GM23338 (cell line): ENCODE measurements at places on chromosomes 3 and 15.
A peak's percentile ranks its signal among the peaks of the same experiment; 100 is the strongest.

GRCh38 chr3:58388550-58389091 is 45.0 kb downstream of the PDHB start:
- DNase-seq = peak; percentile 34

DNA sequence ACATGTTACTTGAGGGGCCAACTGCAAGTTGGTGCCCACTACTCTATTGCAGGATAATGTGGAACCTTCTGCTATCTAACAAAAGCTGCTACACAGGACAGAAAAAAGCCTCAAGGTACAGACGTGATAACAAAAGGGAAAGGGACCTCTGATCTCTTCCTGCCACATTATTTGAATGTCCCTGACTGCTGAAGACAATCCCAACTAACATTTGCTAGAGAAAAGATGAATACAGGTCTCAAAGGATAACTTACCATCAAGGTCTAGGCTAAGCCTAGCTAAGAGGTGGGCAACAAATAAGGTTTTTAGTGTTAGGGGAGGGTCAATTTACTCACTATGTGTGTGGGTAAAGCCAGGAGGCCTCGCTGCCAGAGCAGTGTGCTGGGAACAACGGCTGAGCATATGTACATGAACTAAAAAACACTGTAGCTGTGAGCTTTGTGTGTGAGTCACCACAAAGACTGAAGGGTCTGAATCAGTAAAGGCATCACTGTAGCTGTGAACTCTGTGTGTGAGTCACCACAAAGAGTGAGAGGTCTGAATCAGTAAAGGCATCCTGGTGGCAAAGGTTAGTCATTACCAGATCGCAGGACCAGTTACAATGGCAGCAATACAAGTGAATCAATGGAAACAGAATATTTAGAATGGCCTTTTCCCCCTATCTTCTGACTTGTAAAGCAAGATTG is 111.7 kb downstream of the LMLN start:
- DNase-seq = peak; percentile 72

DNA sequence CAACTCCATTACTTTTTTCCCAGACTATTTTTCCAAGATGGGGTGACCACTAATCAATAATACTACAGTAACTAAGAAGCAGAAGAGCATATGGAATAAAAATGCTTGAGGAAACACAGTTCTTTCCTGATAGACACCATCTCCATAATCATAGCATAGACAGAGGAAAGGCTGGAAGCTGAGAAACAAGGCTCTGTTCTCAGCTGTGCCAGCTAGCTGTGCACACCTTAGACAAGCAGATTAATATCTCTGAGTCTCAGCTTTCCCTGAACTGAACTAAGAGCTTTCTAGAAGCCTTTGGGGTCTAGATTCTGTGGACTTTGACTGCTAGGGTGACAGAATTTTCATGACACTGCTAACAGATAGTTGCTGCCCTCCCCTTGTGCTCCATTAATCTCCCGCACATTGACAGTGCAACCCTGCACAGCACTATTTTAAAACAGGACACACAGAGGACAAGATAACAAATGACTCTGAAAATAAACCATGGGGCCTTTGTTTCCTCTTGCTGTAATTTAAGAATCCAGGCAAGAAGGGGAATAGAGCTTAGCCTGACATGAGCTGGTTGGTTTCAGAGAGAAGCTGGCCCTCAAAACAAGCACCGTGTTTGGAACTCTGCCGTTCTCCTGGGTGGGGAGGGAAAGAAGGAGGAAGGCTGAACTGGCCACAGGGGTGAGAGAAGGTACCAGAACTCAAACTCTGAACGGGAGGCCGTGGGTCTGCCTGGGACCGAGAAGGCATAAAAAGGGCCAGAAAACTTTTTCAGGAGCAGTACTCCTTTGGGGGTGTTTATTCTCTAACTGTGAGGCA is 67.4 kb downstream of the ATP13A5 start:
- no peak for DNase-seq

DNA sequence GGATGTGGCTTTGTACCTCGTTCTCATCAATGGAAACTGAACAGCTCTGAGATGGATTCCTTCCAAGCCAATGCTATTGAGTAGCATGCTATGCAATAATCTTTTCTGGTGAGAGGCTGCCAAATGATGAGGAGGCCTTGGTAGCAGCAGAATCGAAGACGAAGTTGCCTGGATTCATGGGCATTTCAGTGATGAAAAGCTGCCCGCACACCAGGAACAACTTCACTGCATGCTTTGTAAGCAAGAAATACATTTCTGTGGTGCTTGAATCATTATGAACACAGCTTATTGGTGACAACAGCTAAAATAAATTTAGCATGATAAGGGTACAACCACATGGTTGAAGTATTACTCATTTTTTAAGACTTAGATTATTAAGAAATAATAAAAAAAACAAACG is 246.8 kb upstream of the ROBO1 start:
- DNase-seq = no peak

DNA sequence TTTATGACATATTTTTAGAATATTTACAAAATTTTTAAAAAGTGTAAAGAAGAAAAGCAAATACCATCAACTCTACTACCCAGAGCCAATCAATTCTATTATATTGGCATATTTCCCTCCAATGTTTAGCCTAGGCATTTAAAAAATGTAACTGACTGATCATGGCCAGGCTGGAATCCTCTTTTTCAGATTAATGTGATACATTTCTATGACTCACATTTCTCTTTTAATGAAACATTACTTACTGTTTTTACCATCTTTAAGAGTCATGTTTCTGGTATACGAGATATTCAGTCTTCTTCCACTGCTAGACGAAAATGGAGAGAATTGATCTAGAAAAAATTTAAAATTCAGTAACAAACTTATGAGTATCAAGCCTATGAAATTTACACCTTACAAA is 53.4 kb upstream of the DCUN1D1 start:
- no peak for DNase-seq

- no peak for DNase-seq
These were observed 129.4 kb downstream of the CHST2 start for GRCh38 chr3:143249014-143249413.

DNA sequence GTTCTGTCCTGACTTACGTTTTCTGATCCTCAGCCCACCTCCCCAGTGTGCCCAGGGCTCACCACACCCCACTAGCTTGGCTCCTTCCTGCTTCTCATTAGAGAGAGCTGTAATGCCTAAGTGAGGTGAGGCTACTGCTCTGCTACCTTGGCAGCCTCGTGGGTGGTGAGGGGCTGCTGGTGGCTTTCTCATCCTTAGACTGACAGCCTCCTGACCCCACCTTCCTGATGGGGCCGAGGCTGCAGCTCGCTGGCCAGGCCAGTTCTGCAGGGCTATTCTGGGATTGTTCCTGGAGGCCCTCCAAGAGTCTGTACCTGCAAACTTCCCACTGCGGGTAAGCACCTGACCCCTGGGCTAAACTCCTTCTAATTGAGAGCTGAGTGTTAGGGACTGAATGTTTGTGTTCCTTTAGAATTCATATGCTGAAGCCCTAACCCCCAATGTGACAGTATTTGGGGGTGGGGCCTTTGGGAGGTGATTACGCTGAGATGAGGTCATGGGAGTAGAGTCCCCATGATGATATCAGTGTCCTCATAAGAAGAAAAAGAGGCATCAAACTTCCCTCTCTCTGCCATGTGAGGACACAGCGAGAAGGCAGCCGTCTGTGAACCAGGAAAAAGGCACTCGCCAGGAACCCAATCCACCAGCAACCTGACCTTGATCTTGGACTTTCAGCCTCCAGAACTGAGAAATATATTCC is 38.1 kb upstream of the IQSEC1 start:
- DNase-seq = no peak

- DNase-seq = no peak
These were observed 14.2 kb downstream of the IFT80 start for GRCh38 chr3:160384639-160385318.

DNA sequence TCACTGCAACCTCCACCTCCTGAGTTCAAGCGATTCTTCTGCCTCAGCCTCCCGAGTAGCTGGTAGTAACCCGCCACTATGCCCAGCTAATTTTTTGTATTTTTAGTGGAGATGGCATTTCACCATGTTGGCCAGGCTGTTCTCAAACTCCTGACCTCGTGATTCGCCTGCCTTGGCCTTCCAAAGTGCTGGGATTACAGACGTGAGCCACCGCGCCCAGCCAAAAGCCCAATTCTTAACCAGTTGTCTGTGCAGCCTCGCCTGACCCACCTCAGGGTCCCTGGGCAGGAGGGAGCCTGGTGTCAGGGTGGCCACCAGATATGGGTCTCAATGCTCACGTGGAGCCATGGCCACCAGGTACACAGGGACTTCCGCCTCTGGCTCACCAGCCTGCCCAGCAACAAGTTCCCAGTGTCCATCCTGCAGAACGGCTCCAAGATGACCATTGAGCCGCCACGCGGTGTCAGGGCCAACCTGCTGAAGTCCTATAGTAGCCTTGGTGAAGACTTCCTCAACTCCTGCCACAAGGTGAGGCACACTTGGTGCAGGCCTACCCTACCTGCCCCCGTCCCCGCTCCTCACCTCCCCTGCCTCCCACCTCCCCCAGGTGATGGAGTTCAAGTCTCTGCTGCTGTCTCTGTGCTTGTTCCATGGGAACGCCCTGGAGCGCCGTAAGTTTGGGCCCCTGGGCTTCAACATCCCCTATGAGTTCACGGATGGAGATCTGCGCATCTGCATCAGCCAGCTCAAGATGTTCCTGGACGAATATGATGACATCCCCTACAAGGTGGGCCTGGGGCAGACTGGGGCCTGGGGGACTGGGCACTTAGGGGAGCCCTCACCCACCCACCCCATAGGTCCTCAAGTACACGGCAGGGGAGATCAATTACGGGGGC is 48.6 kb downstream of the SEMA3G start:
- no peak for DNase-seq

- DNase-seq = no peak
These were observed 265.1 kb downstream of the TJP1 start for GRCh38 chr15:29557171-29557570.

DNA sequence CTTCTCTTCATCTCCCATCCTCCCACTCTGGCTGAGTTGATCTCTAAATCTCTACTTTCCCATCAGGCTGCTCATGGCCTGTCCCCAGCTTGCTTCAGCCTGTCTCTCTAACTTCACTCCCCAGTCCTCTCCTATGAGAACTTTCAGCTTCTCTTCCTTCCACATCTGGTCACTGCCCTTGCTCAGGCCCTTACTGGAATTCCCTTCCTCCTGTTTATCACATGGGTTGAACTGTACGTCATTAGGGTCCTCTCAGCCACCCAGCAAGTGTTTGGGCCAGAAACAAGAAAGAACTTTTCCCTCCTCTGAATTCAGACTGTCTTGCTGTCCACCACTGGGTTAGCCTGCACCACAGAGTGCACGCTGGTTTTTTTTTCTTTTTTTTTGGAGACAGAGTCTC is 5.0 kb downstream of the PTPN23 start:
- DNase-seq = no peak

- DNase-seq = no peak
These were observed 393.6 kb downstream of the OTOL1 start for GRCh38 chr3:161890147-161890625.

GRCh38 chr15:69578787-69579583 is 126.4 kb downstream of the RPLP1 start:
- no peak for DNase-seq

DNA sequence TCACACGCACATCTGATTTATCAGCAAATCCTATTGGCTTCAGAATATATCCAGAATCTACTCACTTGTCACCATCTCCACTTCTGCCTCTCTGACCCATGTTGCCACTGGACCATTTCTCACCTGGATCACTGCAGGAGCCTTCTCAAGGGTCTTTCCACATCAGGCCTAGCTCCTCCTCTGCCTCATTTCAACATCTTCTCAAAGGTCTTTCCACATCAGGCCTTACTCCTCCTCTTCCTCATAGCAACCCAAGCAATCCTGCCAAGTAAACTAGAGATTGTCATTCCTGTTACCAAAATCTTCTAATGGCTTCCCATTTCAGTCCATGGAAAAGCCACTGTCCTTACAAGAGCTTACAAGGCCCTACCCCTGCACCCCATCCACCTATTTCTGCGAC is 18.0 kb upstream of the DUT start:
- DNase-seq = no peak

DNA sequence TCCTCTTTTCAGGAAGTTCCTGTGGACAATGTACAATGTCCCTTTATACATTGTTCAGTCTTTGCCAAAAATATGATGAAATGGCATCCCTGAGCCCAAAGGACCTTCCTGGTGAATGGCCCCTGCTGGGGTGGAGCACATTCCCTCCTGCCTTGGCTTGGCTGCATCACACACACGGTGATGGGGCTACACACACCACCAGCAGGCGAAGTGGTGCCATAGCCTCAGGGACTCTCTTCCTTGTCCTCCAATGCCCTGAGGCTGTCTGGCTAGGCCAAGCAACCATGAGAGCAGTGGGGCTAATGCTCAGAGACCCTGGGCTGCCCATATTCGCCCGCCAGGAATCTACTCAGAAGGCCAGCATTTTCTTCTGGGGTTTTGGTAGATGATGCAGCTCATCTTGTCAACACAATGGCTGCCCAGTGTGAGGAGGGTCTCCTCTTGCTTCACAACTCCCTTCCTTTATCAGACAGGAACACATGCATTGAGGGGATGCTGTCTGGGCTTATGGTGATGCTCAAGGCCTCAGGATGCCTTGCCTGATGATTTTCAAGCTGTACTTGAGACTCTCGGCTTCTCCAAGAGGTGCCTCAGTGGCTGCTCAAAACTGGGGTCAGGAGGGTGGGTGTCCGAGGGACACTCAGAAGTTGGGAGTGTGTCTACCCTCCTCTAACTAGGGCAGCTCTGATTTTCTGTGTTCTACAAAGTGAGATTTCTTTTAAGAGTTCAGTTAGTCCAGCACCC is 40.9 kb upstream of the EPHB1 start:
- DNase-seq = peak; percentile 25

DNA sequence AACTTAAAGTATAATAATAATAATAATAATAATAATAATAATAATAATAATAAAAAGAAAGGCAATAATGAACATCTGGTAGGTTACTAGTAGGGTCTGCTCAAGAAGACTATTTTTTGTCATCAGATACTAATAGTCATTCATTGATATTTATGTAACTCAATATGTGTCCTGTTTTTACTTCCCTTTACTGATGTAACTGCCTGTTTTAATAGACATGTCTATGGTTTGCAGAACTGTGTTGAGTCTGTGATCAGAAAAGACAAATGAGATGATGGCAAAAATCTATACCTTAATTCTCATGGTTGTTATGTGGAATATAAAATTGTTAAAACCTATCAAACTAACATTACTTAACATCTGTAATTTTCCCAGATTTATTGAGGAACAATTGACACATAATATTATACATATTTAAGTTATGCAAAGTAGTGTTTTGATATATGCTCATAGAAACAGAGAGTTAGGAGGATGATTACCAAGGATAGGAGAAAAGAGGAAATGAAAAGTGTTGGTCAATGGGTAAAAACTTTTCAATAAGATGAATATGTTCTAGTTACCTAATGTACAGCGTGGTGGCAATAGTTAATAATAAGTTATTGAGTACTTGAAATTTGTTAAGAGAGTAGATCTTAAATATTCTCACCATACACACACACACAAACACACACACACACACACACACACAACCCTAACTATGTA is 699.4 kb downstream of the ZPLD1 start:
- no peak for DNase-seq

DNA sequence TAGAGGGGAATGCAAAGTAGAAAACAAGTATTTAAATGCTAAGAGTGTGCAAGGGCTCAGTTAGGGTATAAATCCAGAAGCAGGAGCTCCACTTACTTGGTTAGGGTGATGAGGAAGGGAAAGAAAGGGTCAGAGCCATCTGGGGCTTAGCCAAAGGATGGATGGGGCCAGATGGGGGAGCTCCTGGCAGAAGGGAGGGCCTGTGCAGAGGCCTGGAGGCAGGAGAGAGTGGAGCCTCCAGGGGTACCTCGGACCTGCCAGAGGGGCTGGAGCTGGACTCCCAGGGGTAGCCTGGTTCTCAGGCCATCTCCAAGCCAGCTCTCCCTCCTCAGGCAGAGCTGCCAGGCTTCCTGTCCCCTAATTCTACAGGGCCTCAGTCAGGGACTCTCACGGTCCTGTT is 506.3 kb downstream of the SHQ1 start:
- no peak for DNase-seq

GRCh38 chr3:197149528-197149927 is 119.9 kb upstream of the MELTF start:
- no peak for DNase-seq
